ENCODE measurements at places on chromosomes 6 and 20.

DNA sequence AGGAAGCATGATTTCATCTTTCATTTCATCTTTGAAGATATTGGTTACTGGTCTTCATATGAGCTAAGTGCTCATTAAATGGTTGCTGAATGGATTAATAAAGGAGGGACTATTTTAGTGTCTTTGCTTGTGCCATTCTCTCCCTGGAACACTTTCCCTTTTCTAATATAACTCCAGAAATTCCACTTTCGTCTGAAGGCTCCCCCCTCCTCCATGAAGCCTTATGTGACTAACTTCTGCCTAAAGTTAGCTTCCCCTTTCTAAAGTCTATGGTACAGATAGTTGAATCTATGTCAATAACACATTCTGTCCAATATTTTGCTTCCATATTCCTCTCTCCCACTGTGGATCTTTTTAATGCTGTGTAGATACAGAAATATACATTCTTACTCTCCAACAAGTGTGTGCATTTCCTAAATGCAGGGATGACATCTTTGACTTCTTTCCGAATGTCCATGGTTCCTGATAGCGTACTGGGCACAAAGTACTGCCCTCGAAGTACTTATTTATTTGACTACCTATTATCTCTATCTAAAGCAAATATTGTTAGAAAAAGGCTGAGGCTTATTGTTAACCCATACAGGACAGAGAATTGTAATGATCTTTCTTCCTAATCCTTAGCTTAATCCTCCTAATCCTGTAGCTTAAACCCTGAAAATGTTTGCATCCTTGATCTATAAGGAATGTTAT, 84.7 kb upstream of the ELOVL5 start:
- no peak for DNase-seq

- peak; percentile 75 for DNase-seq
Observed at GRCh38 chr6:158536891-158537798, 22.7 kb upstream of the TMEM181 start.

DNA sequence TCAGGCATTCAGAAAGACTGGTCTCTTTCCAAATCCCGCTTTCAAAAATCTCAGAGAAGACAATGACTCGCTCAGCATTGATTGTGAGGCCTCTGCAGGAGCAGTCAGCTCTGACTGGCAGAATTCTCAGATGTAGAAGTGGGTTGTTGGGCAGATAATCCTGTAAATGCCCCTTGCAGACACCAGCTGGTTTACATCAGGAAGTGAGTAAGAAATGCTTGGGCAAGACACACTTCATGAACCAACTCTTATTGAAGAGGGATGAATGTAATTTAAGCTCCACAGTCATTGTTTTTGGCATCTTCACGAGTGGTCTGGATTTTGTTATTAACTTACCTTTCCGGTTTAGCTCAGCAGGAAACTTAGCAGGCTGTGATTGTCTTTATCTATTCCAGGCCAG, 166.6 kb downstream of the PLCB4 start:
- DNase-seq = no peak

DNA sequence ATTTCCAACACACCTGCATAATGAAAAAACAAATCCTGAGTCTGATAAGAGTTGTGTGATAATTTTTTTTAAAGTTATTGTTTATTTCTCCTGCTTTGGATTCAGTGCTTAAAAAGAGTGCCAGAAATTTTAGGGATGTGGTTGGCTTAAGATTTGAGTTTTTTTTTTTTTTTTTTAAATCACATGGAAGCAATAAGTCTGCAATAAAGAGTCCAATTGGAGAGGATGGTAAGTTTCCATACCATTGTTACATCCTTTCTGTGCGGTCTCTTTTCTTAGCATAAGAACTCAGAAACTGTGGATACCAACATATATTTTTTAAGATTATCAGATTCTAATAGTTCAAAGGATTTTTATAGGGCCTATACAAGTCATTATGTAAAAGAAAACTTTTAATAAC, 171.0 kb downstream of the BCKDHB start:
- DNase-seq = no peak

GRCh38 chr20:3383878-3384495, 23.5 kb downstream of the DNAAF9 start:
- no peak for DNase-seq

- DNase-seq = no peak
Observed at GRCh38 chr20:45156713-45157112, 18.0 kb upstream of the PI3 start.

- DNase-seq = no peak
Observed at GRCh38 chr20:25142435-25142834, 53.1 kb upstream of the ENTPD6 start.

Data from NCI-H1105 treated with DMSO at 0.1 percent for 48 hours (cell line).